ENCODE measurements at places on chromosomes 11 and 22.

- no peak for DNase-seq
Observed at GRCh38 chr22:23062616-23063538, 7.4 kb upstream of the GNAZ start.

DNA sequence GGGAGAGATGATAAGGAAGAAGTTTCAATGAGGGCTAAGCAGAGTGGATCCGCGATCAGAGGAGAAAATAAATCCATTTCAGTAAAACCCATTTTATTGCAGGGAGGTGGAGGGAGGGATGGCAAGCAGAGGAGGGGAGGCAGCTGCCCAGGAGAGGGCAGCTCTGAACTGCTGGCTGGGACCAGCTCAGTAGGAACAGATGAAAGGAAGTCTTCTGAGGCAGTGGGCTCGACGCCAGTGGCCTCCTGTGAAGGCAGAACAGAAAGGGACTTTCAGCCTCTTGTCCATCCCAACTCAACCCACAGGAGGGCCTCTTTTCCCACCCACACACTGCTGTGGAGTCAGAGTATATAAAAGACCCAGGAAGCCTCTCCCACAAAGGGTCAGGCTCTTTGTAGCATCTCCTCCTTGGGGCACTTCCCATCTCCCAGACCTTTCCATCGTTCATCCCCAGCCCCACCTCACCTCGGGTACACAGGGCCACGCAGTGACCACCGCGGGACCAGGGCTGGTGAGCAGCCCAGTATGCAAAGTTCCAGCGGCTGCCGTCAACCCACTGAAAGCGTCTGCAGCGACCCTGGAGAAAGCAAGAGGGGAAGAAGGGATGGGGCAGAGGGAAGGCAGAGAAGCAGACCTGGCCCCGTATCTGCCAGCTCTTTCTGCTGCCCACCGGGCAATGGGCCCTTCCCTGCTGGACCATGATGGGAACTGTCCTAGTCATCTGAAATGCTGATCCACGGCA is 3.0 kb downstream of the PRG2 start:
- DNase-seq: no peak

- DNase-seq: no peak
Observed at GRCh38 chr22:36086170-36086490, 57.5 kb upstream of the RBFOX2 start.

GRCh38 chr22:18927020-18927419 is 9.1 kb downstream of the PRODH start:
- DNase-seq: no peak

DNA sequence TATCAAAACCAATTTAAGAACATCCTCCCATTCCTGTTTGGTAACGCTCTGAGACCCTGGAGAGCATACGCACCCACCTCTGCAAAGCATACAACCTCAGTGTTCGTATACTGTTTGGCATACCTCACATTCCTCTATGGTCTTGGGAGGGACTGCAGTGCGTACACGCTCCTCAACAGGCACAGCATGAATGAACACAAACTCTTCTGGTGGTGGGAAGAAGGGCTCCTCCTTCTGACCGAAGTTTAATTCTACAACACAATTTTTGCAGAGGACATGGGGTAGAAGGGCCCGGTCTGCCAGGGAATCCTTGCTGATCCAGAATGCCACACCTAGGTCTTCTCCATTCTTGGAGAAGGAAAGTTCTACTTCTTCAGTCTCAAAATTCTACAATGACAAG is 5.3 kb downstream of the HNRNPUL2 start:
- no peak for DNase-seq
